Naive thymus-derived CD8-positive, alpha-beta T cell (primary cell): ENCODE measurements at places on chromosomes 2 and 18.

DNA sequence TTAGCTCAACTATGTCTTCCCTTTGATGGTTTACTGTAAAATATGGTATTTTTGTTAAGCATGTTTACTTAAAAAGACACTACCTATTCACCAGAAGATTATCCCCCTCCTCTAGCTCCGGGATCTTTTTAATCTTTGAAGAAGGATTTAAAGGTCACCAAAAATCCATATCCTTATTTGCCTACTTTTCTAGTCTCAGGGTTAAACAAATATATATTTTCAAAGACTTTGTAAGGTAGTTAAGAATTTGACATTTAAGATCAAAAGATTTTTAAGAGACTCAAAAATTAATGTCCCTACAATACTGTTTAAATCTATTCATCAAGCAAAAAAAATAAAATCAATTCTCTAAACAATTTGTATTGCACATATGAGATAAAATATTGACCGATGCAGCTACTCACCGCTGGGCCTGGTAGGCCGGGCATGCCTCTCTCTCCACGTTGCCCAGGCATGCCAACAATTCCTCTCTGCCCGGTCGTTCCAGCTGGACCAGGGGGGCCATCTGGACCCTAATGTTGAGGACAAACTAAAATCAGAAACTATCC lies 76.1 kb downstream of the COL3A1 start:
- DNase-seq: no peak

- no peak for DNase-seq
Measured at GRCh38 chr18:394987-395362, 105.5 kb downstream of the COLEC12 start.

GRCh38 chr2:54457323-54458023 lies 1.3 kb downstream of the SPTBN1 start:
- peak; percentile 25 for DNase-seq

GRCh38 chr2:127110985-127111384 lies 4.0 kb upstream of the BIN1 start:
- DNase-seq: no peak

DNA sequence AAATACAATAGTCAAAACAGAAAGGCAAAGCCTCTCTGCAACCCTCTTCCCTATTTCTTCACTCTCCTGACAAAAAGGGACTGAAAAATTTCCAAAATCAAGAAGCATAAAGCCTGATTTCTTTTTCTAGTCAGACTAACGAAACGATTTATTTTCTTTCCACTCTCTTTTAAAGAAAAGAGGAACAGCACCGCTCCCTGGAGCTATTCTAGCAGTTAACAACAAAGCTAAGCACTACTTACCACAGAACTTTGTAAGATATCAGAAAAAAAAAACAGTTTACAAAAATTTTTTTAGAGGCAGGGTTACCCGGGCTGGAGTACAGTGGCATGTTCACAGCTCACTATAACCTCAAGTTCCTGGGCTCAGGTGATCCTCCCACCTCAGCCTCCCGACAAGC lies 14.4 kb upstream of the FHL2 start:
- no peak for DNase-seq

GRCh38 chr18:37393221-37393827 lies 172.3 kb downstream of the CELF4 start:
- no peak for DNase-seq

DNA sequence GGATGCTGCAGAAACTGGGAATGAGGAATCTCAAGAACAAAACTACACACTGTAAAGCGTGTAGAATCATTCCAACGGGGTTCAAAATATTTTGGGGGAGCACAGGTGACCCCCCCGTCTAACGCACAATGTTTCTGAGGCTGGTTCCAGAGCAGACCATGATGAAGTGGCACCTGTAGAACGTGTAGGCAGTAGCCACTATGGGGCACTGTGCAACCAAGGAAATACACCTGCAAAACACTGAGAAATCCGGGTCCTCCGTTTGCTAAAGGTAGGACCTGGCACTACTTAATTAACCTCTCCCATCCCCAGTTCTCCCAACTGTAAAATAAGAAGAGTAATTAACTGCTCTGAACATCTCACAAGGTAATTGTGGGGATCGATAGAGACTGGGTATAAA lies 22.6 kb downstream of the ST6GAL2 start:
- no peak for DNase-seq

DNA sequence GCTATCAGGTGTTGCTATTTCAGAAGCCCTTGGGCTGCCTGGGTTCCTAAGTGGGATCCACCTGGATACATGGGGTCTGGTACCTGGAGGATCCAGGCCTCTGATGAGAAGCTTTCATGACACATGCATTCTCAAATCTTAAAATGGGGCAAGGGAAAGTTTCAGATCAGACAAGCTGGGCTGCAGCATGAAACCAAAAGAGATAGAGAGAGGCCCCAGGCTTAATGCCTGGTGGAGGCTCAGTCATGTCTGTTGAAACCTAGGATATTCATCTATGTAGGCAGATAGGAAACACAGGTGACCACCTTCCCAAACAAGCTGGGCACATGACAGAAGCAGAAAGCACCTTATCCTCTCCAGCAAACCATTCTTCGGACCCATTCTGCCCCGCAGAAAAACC lies 18.8 kb upstream of the PLB1 start:
- no peak for DNase-seq

GRCh38 chr2:19876751-19877150 lies 25.0 kb downstream of the TTC32 start:
- DNase-seq: no peak

- DNase-seq: no peak
Measured at GRCh38 chr2:43777306-43777926, 3.6 kb downstream of the DYNC2LI1 start.

DNA sequence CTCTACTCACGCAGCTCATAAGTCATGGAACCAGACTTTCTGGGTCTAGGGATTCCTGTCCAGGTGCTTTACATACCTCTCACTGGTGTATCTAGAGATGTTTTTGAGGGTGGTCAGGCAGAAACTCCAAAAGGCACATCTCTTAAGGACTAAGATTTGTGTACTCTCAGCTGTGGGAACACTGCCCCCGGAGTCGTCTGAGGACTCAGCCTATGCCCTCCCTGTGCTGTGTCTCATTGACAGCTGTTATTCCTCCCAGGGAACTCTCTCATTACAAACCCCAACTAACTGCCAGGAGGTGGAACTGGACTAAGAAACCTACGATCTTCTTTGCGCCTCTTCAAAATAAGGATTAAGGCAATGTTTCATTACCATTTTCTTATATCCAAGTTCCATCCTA lies 293.9 kb upstream of the DLGAP1 start:
- no peak for DNase-seq

DNA sequence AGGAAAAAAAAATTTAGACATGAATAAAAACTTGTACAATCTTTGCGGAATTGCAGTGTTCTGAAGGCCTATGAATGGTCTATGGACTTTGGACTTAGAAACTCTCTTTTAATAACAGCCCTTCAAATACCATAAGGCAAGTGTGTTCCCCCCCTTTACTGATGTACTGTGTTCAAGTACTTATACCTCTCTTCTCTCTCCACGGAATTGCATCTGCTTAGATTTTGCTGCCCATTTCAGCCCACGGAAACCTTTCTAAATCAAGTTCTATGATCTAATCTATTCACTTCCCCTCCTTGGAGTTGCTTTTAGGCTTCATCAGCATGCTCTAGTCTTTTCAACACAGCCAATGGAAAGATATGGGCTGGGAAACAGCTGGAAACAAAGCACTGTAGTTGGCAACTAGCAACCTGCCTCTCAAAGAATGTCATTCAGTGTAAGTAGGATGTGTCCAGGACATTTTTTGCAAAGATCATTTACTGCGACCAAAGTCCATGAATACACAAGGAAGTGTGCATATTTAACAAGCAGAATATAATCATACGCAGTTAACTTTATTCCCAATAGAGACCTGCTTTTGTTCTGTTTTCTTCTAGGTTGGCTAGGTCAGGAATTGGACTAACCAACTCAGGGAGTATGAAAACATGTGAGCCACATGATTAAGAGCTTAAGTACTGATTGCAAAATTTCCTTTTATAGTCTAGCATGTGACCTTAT lies 58.0 kb downstream of the SLC40A1 start:
- DNase-seq: no peak

DNA sequence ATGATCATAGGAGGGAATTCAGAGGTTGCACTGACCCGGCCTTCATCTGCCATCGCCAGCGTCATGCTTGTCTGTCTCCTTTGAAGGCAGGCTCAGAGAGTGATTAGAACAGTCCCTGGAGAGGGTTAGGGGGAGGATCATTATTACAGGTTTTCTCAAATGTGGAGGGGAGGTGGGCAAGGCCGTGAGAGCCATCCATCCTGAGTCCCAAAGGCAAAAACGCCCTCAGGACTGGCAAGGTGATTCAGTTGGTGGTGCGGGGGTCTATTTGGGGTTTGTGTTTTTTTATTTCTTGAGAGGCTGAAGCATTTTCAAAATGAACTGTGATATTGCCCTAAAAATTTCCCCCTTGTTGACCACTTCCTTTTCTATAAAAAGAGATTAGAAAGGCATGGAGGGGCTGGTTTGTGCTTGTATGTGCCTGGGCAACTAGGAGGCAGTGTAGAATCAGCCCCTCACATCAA lies 39.3 kb upstream of the GYPC start:
- DNase-seq: no peak

DNA sequence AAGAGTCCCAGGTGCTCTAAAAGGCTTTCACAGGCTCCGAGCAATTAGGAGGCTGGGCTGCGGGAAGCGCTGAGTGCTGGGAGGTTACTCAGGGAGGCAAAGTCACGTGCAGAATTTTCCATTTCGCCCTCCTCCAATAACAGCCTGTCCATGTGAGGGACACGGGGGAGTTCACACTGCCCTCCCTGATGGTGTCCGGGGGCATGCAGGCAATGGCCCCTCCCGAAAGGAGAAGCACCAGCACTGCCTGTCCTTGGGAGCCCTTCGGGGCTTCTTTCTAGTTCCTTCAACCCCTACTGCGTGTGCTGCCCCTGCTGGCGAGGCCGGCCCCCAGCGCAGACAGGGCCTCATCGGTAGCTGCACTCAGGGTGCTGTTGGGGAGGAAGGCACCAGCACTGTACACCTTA lies 63.1 kb upstream of the HPCAL1 start:
- no peak for DNase-seq

GRCh38 chr2:3291750-3292149 lies 85.9 kb downstream of the EIPR1 start:
- DNase-seq: no peak

GRCh38 chr2:181281206-181281832 lies 175.9 kb upstream of the ITGA4 start:
- no peak for DNase-seq
